ENCODE measurements at places on chromosomes 3 and 15. TPM values are rescaled to one million over a fixed set of nuclear protein-coding genes. Genes with fewer than 3 reads are reported as not detected.
A peak's percentile ranks its signal among the peaks of the same experiment; 100 is the strongest.

DNA sequence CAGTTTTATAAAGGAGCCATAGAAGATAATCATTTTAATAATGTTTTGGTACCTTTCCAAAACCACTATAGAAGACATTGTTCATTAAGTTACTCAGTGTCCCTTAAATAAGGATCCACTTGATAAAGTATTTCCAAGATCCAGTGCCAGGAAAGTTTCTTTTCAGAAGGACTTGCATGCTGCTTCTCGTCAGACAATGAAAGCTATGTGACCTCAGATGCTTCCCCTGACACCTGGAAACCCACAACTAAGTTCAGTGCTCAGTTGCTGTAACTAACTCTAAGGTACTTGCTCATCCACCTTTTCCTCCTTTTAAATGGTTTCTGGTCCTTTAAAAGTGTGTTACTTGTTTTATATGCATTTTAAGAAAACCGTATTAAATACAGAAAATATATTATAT is 7.3 kb downstream of the SSR3 start:
- no peak overlapping the region for H3K27ac ChIP-seq
- H3K36me3 ChIP-seq: peaks cover 38% of the 10 kb centered on the region
- no peak for DNase-seq
- no peaks in the 10 kb centered on the region for H3K27me3 ChIP-seq

- H3K27ac ChIP-seq: peak overlapping the region; percentile 81
- peaks cover 21% of the 10 kb centered on the region for H3K4me1 ChIP-seq
- peak; percentile 65 for DNase-seq
- H3K36me3 ChIP-seq: no peaks in the 10 kb centered on the region
- no peak overlapping the region for H3K4me3 ChIP-seq
- H3K27me3 ChIP-seq: no peaks in the 10 kb centered on the region
Measured at GRCh38 chr3:69320871-69321271, 65.0 kb downstream of the FRMD4B start.

DNA sequence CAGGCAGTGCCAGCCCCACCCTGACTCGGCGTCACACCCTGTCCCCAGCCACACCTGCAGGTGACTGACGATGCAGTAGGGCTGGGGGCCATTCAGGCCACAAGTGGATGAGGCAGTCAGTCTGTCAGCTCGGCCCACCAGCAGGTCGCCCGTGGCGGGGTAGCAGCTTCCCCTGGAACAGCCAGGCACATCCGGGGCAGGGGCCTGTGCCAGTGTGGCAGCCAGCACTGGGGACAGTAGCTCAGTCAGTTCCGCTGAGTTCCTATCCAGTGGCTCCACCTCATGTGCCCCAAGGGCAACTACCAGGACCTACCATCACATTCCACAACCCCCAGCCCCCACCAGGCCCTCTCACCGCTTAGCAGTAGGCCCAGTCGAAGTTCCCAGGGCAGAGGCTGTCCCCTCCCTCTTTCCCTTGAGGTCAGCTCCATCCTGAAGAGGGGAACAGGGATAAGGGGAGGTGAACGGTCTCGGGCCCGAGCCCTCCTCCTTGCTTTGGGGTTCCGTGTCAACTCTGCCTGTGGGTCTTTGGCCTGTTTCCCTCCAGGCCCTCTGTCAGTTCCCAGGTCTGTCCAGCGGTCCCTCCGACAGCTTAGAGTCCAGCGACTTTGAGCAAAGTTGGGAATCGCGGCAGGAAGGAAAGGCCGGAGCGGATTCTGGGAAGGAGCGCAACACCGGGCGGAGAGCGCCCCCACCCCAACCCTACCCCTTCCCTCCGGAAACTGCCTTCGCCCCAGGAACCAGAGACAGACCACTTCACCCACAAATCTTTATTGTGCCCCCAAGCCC is at the start of gene LAMB2:
TSS of gene LAMB2 (minus strand) at position 614 of the 789 bp plus-strand sequence. CDS start at position 431, 183 bp downstream.
- H3K27ac ChIP-seq: peak within 1 kb of the TSS; percentile 91
- peaks cover 4% of the 10 kb centered on the region for H3K36me3 ChIP-seq
- H3K4me1 ChIP-seq: no peaks in the 10 kb centered on the region

DNA sequence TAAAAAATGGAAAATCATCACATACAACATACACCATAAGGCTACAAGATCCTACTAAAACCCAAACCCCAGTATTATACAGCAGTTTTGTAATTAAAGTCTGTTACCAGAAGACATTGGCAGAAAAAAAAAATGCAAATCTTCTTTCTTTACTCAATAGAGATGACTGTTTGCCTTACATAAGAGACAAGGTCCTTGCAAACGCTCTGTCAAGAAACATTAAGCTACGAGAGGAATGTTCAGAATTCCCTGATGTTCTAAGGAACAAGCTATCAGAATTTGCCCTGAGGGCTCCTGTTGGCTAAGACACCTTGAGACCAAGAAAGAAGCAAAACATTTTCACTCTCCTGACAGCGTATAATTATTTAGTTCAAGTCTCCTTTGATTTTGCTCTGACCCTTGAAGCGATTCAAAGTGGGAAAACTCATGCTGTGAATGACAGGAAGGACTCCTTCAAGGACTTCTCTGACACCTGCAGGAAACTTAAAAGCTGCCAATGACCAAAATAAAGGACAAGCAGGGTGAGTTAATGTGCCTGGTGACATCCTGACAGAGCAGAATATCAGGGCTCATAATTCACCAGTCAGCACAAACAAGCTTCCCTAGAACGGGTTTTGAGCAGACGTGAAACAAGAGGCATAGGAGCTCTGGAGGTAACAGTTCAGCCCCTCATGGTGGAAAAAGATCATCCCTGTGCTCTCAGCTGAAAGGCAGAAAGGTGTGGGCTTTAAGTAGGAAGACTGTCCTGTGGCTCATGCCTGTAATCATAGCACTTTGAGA is 2.5 kb downstream of the SCAMP2 start:
- H3K27me3 ChIP-seq: no peaks in the 10 kb centered on the region
- H3K4me1 ChIP-seq: peaks cover 25% of the 10 kb centered on the region
- H3K27ac ChIP-seq: peak overlapping the region; percentile 71
- DNase-seq: no peak

DNA sequence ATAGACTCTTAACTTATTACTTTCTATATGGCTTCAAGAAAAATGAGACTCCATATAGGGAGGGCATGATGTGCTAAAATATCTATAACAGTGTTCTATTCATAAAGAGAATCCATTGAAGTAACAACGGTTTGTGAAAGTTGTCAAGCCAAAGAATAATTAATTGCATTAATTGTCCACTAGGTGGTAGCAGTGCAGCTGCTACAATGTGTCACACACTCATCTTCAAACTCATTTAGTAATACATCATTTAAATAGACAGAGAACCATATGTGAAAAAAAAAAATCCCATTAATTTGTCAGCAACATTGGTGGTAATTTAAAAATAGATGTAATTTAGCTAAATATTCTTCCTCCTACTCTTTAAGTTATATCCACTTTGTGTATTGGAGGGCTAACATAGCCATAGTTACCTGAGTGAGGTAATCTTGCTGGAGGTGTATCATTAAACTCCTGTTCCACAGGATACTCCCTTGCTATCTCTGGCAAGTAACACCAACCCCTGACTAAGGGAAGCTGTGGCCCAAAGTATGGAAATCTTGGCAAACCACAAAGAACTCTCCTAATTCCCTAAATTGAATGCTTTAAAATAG is 3.7 kb upstream of the CPA3 start:
- H3K27me3 ChIP-seq: no peaks in the 10 kb centered on the region
- H3K4me3 ChIP-seq: no peak overlapping the region
- no peak overlapping the region for H3K27ac ChIP-seq
- DNase-seq: peak; percentile 43
- no peaks in the 10 kb centered on the region for H3K36me3 ChIP-seq
- no peaks in the 10 kb centered on the region for H3K4me1 ChIP-seq

DNA sequence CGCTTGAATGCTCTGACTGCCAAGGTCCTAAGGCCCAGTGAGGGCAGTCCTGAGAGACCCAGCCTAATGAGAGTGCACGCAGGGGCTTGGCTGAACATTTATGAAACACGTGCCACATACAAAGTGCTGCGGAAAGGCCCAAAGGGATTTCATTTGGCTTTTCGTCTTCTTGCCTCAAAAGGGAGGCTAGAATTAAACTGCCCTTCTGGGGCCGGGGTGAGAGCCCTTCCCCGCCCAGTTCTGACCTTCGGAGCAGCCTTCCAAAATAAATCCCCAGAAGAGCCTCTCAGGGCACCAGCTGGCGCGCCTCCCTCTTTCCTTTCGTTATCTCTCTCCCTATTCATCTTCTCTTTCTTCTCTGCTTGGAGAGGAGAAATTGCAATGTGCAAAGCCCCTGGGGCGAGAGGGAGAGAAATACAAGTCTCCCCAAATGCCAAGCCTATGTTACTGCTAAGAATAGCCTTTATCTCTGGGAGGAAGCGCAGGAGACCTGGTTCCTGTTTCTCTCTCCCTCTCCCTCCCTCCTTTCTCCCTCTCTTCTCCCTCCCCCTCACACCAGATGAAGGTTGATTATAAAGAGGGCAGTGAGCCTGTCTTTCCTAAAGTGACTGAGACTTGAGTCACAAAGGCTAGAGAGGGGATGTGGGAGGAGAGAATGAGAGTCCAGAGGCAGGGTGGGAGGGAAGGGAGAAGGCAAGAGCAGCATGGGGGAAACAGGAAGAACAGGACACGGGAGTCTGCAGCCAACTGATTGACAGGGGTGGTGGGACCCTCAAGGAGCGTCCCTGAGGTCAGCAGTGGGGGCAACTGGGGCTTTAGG is 36.7 kb upstream of the NDUFB4 start:
- H3K36me3 ChIP-seq: no peaks in the 10 kb centered on the region
- peak; percentile 37 for DNase-seq
- H3K27ac ChIP-seq: peak overlapping the region; percentile 44
- no peak overlapping the region for H3K4me3 ChIP-seq
- H3K4me1 ChIP-seq: peaks cover 12% of the 10 kb centered on the region

GRCh38 chr3:19539518-19540392 is 391.4 kb downstream of the KCNH8 start:
- H3K4me1 ChIP-seq: no peaks in the 10 kb centered on the region
- H3K4me3 ChIP-seq: no peak overlapping the region
- H3K27ac ChIP-seq: no peak overlapping the region
- no peak for DNase-seq
- no peaks in the 10 kb centered on the region for H3K27me3 ChIP-seq

- DNase-seq: no peak
- H3K4me1 ChIP-seq: peaks cover 5% of the 10 kb centered on the region
- no peak overlapping the region for H3K4me3 ChIP-seq
- no peak overlapping the region for H3K27ac ChIP-seq
- no peaks in the 10 kb centered on the region for H3K27me3 ChIP-seq
Measured at GRCh38 chr3:113185194-113185835, 26.0 kb upstream of the BOC start.

DNA sequence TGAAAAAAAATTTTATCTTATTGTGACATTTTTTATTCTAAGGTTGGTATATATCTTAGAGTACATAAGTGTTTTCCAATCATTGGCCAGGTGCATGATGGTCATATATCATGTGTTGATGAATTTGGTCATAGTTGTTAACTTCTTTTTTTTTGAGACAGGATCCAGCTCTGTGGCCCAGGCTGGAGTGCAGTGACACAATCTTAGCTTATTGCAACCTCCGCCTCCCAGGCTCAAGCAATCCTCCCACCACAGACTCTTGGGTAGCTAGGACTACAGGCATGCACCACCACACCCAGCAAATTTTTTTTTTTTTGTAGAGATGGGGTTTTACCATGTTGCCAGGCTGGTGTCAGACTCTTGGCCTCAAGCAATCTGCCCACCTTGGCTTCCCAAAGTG is 44.0 kb downstream of the PCCB start:
- DNase-seq: no peak
- peaks cover 10% of the 10 kb centered on the region for H3K36me3 ChIP-seq
- no peaks in the 10 kb centered on the region for H3K27me3 ChIP-seq
- H3K4me3 ChIP-seq: no peak overlapping the region
- no peaks in the 10 kb centered on the region for H3K4me1 ChIP-seq

TSPAN3 gene
- 339 TPM for total RNA-seq

SLC2A2 gene
- 0.12 TPM for total RNA-seq

OXTR gene
- total RNA-seq: 3.5 TPM
